ENCODE measurements at places on chromosomes 4 and X. TPM values are rescaled to one million over a fixed set of nuclear protein-coding genes. Genes with fewer than 3 reads are reported as not detected.

CNGA1 gene
- 1.7 TPM for total RNA-seq

IBSP gene
- not detected for total RNA-seq

SMIM43 gene
- total RNA-seq, result not detected

- no peak for DNase-seq
Observed at GRCh38 chr4:137363496-137363895, 168.8 kb downstream of the PCDH18 start.

GRCh38 chr4:23368081-23368697 is 521.7 kb downstream of the PPARGC1A start:
- no peak for DNase-seq

GRCh38 chrX:10516781-10517322 is 103.5 kb downstream of the MID1 start:
- no peak for DNase-seq

DNA sequence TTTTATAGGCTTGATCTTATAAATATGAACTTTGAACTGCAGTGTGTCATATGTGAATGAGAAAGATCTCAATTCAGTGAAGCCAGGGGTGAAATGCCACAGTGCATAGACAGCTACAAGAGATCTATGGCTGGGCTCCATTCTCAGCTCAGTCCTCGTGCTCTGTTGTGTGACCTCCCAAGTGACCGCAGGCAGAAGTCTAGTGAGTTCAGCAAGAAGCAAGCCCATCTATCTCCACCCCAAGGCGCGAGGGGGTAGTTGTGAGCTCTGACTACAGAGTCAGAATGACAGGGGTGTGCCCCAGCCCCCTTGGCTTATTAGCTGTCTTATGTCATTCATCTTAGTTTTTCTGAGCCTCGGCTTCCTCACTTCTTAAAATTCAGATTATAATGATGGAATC is 378.3 kb downstream of the FBXW7 start:
- no peak for DNase-seq

DNA sequence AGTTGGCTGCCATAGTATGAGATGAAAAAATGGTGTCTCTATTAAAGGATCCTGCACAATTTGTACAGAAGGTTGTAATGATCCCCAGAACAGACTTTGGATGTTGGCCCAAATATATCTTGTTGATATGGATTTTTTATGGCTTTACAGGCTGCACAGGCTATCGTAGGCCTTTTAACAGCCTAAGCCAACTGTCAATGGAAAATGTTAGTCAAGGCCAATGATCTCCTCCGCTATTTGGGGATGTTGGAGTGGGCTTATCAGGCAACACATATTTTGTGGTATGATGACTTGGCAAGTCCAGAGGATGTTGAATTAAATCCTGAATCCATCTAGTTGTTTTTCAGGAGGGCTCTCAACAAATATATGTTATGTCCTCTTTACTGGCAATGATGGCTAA is 42.1 kb downstream of the ZCCHC13 start:
- no peak for DNase-seq
